Neuronal stem cell (in vitro differentiated cells): ENCODE measurements at places on chromosomes 4 and X.

GRCh38 chrX:13000301-13000811 lies 25.4 kb downstream of the TMSB4X start:
- DNase-seq = no peak

- no peak for DNase-seq
These were observed 24.4 kb upstream of the SMARCA5 start for GRCh38 chr4:143489106-143489505.

DNA sequence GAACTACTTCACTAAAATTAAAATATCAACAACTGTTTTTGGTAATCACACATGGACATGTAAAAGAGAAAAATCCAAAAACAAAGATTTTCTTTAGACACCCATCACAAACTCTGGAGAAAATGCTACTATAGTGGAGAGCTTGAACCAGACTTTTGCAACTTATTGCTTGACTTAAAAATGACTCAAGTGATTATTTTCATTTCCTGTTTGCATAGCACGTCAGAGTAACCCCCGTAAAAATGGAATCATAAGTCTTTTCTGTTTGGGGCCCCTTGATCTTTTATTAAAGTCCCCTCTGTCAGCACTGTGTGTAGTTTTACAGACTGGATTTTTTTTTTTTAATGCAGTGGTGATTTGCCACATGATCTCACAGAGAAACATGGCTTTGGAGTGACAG lies 79.5 kb downstream of the PRKG2 start:
- DNase-seq = no peak

- DNase-seq = no peak
These were observed 8.8 kb downstream of the HTT-AS start for GRCh38 chr4:3065551-3065950.

DNA sequence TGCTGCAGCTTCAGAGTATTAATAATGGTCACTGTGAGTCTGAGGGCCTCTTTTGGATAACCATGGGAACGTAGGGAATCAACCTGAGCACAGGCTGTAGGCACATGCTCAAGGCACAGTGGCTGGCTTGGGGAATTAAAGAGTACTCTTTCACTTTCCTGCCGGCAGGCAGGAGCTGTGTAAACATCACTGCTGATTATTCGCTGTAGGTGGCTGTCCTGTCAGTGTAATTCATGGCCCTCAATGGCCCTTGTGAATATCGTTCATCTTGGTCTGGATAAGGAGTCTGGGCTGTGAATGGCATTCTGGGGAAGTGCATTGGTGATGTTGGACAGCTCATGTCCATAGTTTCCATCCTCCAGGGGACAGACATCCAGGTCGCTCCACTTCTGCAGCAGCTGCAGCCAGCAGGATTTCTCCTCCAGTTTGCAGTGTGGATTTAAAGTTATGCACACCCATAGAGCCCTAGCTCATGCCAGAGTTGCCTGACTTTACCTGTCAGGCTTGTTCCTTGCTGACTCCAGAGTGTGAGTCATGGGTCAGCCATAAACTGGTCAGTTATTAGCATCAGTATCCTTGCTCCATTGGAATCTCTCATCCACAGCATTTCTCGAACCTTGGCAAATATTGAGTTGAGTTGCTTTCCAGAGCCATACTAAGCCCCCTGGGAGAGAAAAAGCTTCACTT lies 43.0 kb downstream of the C4orf33 start:
- DNase-seq = no peak
